Large intestine (tissue), 12 donors: ENCODE measurements at places on chromosomes 3 and 15.

DNA sequence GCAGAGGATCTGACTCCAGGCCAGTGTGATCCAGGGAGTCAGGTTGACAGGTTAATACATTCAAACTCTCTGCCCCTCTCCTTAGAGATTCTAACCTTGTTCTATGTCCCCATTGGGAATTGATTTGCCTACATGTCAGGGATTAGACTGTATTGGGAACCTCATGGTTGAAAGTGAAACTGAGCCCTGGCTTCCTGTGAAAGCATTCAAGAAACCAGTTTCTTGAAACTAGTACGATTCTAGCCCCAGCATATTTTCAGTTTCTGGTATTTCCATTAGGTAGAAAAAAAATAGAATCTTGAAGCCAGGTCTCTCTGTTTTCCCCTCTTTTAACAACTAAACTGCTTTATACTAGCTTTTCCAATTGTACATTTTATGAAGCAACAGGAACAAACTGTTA, 140.4 kb upstream of the ABI3BP start:
- DNase-seq: no peak

DNA sequence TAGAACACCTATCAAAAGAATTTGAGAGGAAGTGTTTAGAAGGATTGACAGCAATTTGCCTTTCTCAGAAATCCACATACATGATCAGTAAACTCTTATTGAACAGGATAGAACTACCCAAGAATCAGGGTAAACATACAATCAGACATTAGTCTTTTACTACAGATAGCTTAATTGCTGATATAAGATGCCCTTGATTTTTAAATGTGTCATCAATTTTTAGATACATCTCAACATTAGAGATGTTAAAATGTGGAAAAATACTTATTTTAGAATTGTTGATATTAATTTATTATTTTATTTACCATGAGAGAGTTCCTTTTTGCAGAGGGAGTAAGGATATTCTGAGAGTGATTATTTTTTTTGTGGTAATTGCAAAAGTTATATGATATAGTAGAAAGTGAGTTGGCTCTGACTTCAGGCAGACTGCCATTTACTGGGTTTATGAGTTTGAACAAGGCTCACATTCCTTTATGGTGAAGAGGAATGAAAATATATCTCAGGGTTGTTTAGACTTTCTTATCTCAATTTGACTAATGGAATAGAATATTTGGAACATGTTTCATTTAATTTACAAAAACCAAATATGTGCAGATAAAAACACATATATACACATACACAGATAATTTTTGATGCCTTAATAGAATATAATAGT, 302.8 kb upstream of the GOLIM4 start:
- no peak for DNase-seq

DNA sequence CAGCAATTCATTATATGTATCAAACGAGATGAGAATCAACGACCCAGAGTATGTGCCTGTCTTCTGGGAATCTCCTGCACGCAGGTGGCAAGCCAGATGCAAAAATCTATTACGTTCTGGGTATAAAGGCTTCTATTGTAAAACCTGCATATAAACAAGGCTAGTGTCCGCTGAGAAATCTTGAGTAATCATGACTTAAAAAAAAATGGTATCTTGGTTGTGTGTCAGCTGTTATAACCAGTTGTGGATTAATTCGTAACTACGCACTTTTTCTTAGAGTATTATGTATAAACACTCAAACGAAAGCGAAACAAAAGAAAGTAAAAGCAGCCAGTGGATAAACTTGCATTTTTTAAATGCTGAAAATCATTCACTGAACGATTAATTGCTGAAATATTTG, 509.1 kb downstream of the RSL24D1 start:
- DNase-seq: peak; percentile 79

DNA sequence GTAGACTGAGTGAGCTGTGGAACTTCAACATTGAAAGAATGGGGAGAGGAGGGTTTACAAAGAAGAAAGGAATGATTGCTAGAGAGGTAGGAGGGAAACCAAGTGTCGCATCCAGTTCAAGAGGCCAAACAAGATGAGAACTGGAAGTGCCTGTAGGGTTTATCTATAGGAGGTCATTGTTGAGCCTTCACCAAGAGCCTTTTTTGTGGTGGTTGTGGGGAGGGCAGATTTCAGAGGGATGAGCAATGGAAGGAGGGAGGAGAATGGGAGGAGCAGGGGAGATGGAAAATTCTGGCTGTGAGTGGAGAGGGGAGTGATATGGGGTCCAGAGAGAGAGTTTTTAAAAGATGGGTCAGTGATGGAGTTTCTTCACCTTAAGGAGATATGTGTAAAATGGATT, 8.5 kb downstream of the PDIA5 start:
- DNase-seq: no peak

DNA sequence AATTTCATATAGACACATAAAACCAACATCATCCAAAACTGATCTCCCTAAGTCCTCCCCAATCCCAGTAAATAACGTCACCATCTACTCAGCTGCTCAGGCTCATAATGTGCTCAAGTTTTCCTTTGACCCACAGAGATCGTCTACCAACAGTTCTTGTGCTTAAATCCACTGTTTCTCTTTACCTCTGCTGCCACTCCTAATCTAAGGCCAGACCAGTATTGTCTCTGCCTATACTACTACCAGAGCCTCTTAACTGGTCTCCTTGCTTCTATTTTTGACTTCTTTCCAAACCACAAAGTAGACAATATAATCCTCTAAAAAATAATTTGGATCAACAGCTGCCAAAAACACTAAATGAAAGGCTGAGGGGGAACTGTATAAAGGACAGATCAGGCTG, 65.3 kb downstream of the CLASP2 start:
- DNase-seq: no peak

- no peak for DNase-seq
Measured at GRCh38 chr15:70238917-70239316, 141.2 kb upstream of the TLE3 start.

DNA sequence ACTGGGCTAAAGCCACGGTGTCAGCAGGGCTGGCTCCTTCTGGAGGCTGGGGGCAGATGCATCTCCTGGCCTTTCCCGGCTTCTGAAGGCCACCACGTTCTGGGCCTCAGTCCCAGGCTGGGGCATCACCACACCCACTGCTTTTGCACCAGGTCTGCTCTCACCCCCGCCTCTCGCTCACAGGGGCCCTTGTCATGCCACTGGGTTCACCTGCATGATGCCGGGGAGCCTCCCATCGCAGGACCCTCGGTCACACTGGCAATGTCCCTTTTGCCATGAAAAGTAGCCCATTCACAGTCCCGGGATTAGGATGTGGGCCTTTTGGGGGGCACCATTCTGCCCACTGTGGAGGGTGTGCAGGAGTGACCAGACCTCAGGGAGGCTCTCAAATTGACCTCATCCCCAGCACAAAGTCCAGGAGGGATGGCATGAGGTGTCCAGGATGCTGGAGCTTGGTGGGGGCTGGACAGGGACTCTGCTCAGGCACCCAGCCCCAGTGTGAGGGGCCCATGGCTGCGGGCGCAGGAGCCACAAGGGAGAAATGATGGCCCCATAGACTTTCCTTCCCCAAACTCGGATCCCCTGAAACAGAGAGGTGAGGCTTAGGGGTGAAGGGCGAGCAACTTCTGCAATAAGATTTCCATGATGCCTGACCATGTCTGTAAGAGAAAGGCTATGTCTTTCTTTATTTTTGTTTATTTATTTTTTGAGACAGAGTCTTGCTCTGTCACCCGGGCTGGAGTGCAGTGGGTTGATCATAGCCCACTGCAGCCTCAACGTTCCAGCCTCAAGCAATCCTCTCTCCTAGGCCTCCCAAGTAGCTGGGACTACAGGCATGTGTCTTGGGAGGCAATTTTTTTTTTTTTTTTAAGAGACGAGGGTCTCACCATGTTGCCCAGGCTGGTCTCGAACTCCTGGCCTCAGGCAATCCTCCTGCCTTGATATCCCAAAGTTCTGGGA, 189.1 kb downstream of the GOLGA6L6 start:
- no peak for DNase-seq

DNA sequence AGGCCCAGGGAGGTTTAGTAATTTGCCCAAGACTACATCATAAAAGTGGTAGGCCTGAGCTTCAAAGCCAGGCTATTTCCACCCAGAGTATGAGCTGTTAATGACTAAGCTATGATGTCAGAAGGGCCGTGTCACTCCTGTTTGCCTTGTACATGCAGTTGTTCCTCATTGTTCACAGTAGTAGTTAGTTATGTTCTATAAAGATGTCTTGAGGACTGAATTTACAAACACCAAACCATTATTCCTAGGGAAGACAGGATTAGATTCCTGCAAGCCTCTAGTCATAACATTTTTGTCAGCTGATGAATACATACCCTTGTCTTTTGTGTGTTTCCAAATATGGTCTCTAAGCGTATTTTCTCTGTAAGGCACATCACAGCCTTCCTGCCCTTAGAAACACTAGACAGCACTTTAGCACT, 20.9 kb upstream of the LARS2 start:
- DNase-seq: peak; percentile 79

DNA sequence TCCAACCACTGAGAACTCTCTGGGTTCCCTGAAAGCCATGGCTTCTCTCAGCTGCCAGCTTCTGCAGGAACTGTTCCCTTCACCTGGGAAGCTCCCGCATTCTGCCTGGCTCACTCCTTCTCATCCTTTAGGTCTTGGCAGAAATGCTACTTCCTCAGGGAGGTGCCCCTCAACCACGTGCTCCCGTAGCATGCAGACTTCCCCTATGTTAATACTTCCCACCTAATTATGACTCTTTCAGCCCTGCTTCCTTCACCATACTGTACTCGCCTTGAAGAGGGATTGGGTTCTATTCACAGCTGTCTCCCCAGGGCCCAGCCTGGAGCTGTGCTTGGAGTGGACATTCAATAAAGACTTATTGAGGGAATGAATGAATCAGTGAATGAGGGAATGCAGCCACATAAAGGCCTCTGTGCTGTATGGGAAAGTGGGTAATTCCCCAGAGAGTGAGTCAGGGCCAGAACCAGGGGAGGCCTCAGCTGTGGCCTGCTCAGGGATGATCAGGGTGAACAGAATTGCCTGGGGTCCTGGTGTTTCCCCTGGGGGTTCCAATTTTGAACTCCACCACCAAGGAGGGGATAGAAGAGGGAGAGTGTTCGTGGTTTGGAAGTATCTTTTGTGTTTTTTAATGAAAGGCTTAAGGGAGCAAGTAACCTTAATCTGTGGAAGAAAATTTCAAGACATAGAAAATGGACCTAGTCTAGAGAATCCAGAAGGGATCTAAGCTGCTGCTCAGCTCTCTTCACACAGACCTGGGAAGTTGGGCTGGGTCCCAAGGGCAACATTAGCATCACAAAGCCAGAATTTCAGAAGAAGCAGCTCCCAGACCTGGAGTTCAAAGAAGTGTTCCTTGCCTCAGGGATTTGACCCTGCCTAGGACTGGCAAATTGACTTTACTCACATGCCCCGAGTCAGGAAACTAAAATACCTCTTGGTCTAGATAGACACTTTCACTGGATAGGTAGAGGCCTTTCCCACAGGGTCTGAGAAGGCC, 14.6 kb upstream of the FAM107A start:
- DNase-seq: no peak

- DNase-seq: no peak
Measured at GRCh38 chr15:32844118-32844711, 126.4 kb downstream of the GREM1 start.

- peak; percentile 48 for DNase-seq
Measured at GRCh38 chr15:41806291-41807181, 21.4 kb upstream of the JMJD7 start.

GRCh38 chr3:21543380-21544075, 207.5 kb downstream of the ZNF385D start:
- no peak for DNase-seq

GRCh38 chr3:29481969-29482767, 201.3 kb downstream of the RBMS3 start:
- no peak for DNase-seq

- DNase-seq: no peak
Measured at GRCh38 chr3:61628636-61629035, 67.3 kb downstream of the PTPRG start.

DNA sequence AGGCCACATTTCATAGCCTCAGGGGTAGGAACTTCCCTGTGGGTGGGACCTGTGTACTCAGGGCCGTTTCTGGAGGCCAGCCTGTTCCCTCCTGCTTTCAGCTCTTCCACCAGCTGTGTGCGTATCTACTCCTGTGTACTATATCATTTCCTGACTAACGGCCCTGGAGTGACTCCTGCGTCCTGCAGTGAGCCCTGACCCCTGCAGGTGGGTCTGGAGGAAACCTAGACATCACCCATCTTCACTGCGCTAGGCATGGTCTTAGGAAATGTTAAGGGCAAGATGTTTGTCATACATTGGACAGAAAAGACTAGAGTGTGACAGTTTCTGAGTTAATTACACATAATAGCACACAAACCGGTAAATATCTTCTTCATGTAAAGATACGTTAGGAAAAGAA, 297.3 kb downstream of the GABRB3 start:
- no peak for DNase-seq

- DNase-seq: no peak
Measured at GRCh38 chr15:85005746-85006145, 24.1 kb downstream of the PDE8A start.

DNA sequence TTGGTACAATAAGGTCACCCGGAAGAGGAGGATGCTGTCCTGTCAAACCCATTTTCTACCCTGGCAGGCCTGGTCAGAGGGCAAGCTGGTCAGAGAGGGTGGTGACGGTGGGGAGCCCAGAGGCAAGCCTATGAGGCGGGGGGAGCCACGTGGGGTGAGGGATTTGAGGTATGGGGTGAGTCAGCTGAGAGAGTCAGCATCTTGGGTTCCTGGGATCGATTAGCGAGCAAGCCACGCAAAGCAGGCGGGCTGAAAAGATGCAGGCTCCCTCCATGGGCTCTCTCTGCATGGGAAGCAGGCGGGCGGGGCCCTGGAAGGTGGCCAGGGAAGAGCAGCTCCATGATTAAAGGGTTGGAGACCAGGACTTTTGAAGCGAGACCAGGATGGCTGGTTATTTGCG, 48.1 kb downstream of the MAGEF1 start:
- no peak for DNase-seq

DNA sequence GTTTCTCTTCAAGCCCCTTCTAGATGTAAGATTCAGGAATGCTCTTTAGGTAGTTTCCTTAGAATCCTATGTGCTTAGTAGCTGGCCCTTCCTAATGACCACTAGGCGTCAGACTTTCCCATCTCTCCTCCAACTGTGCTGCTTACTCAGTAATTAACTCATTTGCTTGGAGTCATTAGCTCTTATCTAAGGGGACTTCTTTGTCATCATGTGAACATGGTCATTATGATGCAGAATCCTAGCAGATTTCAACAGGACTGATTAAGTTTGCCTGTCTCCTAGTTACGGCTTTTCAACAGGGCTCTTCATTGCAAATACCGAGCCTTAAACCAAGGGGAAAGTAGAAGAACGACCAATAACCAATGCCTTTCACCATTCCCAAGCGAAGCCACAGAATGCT, 46.4 kb downstream of the GJD2 start:
- DNase-seq: peak; percentile 12

- no peak for DNase-seq
Measured at GRCh38 chr3:123907720-123908119, 23.6 kb upstream of the MYLK start.

DNA sequence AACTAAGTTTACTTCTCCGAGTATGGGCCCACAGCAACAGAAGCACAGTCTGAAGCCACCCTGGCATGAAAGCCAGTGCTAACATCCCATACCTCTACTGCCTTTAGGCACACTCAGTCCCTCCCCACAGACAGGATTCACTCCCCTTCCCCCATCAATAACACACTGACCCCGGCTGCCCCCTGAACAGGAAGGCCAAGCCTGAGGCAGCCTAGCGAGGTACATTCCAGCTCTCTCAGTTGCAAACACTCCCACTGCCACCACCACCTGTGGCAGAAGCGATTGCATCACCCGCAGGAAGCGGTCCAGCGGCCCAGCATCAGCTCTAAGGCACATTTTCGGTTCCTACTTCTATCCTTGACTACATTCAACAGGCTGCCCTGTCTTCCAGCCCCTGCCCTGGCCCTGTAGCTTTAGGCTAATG, 7.0 kb upstream of the BMF start:
- DNase-seq: no peak

- no peak for DNase-seq
Measured at GRCh38 chr3:169029674-169030285, 633.7 kb downstream of the MECOM start.
